Stimulated activated CD4-positive, alpha-beta T cell treated with anti-CD3 and anti-CD28 coated beads, Interleukin-1b, Interleukin-23, amount 100 ng/mL, for 1 hour (primary cell): ENCODE measurements at places on chromosomes 5 and 9.

DNA sequence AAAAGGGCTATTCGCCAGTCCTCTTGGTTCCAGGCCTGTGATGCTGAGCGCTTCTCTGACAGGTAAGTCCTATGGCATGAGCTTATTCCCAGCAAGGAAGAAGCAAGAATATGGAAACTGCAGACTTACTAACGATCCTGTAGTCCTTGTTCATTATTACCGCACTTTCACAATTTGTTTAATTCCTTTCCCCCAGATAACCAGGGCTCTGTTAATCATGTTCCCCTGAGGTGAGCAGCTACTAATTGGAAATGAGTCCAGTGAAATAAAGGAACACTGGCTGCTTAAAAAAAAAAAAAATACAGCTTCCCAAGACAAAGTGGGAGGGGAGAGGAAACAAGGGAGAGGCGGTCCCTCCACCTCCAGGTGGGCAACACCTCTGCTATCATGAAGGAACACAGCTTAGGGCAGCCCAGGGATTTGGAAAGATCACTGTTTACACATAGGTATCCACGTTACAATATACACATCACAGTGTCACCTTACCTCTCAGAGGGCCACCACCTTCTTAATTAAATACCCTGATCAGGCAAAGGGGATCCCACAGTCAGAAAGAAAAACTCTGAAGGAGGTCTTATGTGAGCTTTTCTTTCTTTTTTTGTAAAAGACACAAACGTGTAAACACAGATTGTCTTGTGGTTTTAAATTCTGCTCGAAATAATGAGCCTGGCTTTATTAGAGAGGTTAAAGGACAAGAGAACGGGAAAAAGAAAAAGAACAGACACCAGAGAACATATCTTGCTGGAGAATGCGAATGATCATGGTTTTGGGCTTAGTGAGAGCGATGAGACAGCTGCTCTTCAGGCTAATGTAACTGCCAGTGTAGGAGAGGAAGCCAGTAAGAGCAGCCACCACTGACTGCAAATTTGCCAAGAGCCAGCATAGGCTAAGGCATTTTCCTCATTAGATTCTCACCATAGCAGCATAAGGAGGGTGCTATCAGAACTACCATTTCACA is 258.6 kb downstream of the CRB2 start:
- no peak for DNase-seq

DNA sequence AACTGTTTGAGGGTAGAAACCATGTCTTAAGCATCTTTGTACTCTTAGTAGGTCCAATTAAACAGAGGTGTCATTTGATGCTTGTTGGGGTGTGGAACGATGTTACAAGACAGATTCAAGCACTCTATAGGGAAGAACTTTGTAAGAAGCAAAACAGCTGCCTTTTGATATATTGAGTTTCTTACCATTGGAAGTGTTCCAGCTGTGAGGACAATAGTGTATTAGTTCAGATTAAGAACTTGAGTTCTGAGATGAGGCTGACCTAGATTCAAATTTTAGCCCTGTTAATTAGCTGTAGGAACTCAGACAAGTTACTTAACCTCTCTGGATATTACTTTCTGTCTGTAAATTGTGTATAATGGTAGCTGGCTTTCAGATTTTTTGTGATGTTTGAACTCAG is 19.6 kb upstream of the ZNF462 start:
- no peak for DNase-seq

DNA sequence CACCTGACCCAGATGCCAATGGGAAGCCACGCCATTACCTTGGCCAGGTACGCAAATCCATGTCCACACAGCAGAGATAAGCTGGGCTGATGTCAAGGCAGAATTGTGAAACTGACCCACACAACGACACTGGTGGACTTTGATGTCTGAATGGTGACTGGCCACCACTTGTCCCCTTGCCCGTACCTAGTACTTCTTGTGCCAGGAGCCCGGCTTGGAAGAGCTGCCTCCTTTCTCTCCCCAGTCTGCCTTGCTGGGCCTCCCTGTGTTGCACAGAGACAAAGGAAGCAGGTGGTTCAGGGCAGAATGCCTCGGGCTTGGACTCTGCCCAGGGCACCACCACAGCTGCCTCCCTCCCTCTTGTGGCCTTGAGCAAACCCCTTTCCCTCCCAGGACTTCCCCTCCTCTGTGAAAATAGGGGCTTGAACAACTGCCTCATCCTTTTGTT is 23.3 kb downstream of the PTGES2 start:
- DNase-seq, result no peak

GRCh38 chr9:135823036-135823435 is 84.3 kb downstream of the CAMSAP1 start:
- DNase-seq, result no peak

- no peak for DNase-seq
These were observed 77.6 kb downstream of the ALDH1A1 start for GRCh38 chr9:72875221-72875620.

DNA sequence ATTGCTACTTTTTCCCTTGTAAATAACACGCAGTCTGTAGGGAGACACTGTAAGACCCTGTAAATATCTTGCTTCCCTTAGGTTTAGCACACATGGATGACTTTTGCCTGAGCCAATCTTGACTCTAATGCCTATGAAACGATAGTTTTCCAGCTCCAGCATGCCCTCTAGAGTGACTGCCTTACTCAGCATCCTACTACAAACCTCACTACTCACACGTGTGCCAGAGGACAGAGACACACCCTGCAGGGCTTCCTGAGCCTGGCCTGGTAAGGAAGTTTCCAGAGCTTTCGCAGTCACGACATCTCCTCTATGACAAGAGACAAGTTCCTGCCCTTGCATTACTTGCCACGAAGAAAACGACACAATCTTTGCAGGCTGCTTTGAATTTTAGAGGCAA is 138.1 kb downstream of the ATPSCKMT start:
- no peak for DNase-seq

DNA sequence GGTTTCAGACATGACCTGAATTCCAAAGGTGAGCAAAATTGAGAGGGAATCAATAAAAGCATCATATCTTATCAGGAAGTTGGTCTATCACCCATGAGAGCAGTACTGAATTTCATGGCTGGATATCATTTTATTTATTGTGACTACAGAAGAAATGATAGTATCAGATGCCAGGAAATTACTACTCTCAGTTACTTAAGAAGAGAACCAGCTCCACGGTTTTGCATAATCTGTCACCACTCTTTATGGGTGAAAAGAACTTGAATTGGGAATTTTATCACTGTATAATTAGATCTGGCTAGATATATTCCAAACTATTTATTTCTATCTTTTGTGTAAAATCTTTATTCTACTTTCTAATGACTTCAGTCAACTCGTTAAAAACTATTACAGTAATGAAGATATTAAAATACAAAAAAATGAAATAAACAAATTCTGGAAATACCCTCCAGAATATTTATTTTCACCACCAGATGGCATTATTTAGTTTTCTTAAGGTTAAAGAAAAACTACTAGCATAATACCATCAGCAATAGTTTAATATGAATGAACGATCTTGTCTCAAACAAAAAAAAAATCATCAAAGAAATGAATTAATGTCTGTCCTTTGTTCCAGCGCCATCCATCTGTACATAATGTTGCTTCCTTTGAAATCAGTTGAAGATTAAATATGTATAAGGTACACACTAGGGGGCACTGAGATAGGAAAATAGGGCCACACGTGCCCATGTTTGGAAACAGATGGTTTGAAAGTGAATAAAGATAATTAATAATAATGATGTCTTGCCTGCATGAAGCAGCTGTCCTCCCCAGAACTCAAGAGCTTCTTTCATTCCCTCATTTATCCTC is 84.7 kb upstream of the SLCO6A1 start:
- DNase-seq, result no peak

DNA sequence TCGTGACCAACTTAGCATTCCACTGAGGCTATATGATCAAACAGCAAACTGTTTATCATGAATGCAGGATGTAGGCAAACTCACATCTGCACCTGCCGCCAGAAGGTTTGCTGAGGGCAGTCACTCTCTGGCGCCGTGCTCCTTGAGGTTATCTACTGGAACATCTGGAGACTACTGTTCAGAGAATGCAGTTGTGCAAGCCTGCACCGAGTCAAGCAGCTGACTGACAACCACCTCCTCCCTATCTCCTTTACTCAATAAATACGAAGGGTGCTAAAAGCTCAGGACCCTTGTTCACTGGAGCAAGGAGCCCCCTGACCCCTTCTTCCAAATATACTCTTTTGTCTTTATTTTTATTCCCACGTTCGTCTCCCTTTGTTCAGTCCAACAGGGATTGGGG is 27.1 kb downstream of the CCDC125 start:
- no peak for DNase-seq

- DNase-seq, result no peak
These were observed 62.7 kb downstream of the ANKRD33B start for GRCh38 chr5:10626473-10627013.

- no peak for DNase-seq
These were observed 87.8 kb upstream of the APC start for GRCh38 chr5:112649882-112650281.

DNA sequence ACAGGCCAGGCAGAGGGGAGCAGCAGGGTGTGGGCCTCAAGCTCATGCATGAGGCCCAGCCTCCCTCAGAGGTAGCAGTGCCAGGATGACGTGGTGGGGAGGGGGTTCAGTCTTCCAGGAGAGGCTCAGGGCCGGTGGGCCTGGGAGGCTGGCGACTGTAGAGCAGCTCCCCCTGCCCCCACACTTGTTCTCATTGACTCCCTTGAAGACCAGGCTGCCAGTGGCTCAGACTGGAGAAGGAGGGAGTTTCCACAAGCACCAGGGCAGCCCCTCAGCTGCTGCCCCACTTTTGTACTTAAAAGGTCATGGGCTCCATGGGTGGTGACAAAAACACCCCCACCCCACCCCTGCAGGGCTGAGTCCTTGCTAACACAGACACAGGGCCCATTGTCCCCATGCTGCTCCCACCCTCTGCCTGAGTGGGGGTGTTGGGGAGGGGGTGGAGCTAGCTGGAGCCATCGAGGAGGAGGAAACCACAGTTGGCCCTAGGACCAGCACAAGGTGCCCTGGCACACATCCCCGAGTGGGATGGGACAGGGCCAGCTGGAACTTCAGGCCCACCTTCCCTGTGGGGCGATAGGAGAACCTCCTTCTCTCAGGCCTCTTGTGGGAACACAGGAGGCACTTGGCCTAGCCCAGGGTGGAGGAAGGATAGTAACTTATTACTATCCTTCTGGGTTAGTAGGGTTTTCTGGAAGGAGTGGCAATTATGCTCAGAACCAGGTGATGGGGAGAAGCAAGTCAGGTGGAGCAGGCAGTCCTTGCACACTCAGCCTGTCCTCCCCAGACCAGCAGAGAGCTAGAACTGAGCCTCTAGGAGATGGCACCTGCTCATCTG is 10.7 kb downstream of the PDLIM4 start:
- DNase-seq, result no peak

DNA sequence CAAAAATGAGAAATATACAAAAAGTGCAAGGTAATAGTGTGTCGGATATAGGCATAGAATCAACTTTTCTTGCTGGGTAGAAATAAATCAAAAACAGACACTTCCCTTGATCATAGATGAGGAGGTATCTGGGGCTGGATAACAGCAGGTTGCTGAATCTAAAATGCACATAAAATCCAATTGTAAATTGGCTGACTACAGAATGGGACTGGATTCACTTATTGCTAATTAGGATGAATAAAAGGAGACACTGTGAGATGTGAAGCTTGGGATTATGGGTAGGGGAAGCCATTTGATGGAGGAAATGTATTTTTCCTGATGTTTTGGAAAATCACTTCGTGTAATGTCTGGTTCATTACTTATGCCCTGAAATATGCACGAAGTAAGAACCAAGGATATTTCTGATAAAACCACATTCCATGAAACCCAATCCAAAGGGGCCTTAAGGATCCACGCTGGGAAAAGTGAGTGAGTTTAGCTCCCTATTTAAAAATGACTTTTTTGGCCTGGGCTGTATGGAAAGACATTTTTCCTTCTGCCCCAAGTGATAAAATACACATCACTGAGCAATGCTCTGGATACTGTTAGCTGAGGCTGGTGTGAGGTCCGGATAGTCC is 136.1 kb downstream of the MARCHF11 start:
- no peak for DNase-seq

GRCh38 chr9:107387409-107387808 is 102.2 kb downstream of the KLF4 start:
- no peak for DNase-seq

GRCh38 chr9:84061613-84062193 is 81.1 kb downstream of the RMI1 start:
- no peak for DNase-seq

GRCh38 chr9:137685035-137685740 is 66.4 kb downstream of the EHMT1 start:
- no peak for DNase-seq

GRCh38 chr9:87346061-87346665 is 151.5 kb upstream of the DAPK1 start:
- no peak for DNase-seq

DNA sequence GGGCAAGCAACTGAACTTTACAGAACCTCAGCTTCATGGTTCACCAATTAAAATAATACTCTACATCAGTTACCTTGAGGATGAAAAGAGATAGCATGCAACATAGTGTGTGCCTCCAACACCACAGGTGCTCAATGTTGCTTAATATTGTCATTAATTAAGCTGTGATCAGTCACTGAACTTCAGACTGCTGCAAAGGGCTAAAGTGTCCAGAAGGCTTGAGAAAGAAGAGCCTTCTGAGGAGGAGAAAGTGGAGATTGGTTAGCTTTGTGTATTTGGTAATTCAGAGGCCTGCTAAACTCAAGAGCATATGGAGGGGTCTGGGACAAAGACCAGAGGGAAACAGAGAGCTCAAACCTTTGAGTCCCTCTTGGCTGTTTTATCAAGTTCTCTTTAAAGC is 66.3 kb upstream of the SELENOP start:
- DNase-seq, result no peak

- no peak for DNase-seq
These were observed 71.2 kb downstream of the ARRDC3 start for GRCh38 chr5:91311697-91312501.

DNA sequence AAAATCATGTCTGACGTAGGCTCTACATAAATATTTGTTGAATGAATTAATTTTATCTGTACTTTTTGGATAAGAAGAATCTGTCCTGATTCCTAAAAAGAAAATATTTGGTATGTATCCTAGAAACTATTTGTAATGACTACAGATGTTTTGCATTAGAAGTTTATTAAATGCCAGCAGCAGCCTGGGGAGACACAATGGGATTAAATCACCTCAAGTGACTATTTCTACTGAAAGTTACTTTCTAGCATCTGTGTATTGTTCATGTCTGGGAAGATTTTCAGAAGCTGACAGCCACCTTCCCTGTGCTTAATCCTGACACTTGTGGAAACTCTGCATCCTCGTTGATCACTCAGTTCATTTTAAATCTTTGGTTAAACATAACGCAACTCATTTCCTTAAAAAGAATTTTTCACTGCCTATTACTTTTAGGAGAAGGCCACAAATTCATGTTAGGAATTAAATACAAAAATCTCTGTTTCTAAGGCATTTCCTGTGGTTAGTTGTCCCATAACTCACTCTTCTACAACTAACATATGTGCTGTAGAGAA is 209.3 kb upstream of the PPP1R2B start:
- no peak for DNase-seq

DNA sequence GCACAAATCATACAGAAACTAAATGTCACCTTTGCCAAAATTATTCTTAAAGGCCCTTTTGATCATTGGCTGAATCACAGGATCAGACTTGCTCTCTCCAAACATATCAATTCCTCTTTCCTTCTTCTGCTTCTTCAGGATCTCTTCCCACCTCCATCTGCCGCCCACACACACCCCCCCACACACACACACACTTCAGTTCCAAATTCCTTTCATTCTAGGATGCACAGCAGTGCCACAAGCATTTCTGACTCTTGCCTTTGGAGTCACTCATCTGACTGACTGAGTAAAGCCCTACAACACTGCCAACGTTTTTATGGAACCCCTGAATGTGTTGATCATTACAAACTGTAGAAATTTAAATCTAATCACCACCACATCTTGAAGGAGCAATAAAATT is 22.9 kb downstream of the DNAH5 start:
- no peak for DNase-seq

- DNase-seq, result no peak
These were observed 166.3 kb downstream of the ATP10B start for GRCh38 chr5:160685695-160686094.
